ENCODE measurements at places on chromosomes 7 and 10.
A peak's percentile ranks its signal among the peaks of the same experiment; 100 is the strongest.

- no peak for DNase-seq
Observed at GRCh38 chr10:16242446-16242845, 194.4 kb upstream of the PTER start.

- no peak for DNase-seq
Observed at GRCh38 chr7:142364551-142364950, 106.7 kb upstream of the PRSS58 start.

DNA sequence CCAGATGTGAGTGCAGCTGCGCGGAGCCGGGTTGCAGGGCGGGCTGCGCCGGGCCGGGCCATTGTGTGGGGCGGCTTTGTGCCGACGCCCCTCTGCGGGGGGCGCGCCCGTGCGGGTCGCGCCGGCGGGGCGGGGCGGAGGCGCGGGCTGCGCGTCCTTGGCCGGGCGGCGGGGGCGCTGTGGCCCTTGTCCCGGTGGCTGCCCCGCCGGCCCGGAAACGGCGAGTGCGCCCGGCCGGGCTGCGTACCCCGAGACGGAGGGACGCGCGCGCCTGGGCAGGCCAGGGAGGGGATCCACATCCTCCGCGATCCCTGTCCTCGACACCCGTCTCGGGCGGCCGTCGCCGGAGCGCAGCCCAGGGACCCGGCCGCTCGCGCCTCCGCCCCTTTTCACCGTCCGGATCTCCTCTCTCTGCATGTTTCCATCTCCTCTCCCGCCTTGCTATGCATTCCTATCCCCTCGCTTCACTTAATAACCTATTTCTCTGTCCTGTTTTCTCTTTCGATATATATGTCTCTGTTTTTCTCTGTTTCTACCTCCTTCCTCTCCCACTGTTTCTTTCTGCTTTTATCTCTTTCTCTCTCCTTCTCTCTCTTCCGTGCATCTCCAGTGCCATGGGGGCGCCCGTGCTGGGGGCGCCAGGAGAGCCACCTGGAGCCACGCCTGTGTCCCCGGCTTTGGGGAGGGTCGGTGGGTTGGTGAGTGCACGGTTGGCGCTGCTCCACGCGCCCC is 765 bp downstream of the PFKFB3 start:
- peak; percentile 84 for DNase-seq

DNA sequence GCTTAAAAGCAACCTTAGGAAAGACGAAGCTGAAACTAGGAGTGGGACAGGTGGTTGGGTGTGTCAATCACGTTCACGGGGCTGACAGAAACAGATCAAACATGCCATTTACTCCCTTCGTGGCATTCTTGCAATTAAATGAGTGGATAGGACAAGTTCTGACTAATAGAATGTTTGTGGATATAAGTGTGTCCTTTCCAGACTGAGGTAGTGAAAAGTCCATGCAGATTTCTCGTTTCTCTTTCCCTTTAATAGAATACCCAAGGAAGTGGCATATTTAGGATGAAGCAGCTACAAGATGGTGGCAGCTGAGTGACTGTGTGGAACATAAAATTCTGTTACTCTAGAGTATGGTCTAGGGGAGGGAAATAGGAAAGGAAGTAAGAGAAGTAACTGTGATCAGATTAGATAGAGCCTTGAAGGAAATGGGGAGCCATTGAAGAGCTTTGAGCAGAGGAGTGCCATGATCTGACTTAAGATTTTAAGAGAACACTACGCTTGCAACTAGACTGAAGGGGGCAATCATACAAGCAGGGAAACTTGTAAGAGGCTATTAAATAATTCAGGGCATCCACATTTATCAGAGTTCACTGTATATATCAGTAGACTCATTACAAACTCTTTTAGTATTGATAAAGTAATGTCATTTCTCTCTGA is 46.3 kb upstream of the HYAL4 start:
- DNase-seq = no peak

GRCh38 chr7:140031364-140031763 is 31.4 kb downstream of the PARP12 start:
- DNase-seq = no peak
